ENCODE measurements at places on chromosomes 13 and 19. TPM values are rescaled to one million over a fixed set of nuclear protein-coding genes. Genes with fewer than 3 reads are reported as not detected.
A peak's percentile ranks its signal among the peaks of the same experiment; 100 is the strongest.

Gene GPR183
- total RNA-seq, result 1.8 TPM

Gene CDX2
- not detected for total RNA-seq

Gene ELAVL3
- not detected for total RNA-seq

Gene ZNF772
- total RNA-seq, result 5.4 TPM

Gene NAPSA
- 0.28 TPM for total RNA-seq

Gene ZNF20
- total RNA-seq, result 1.8 TPM

Gene PRODH2
- total RNA-seq, result 116 TPM

Gene CAMSAP3
- 4.4 TPM for total RNA-seq

Gene ANKLE1
- total RNA-seq, result 0.42 TPM

Gene DDX49
- total RNA-seq, result 32.9 TPM

Gene LYPD3
- total RNA-seq, result 0.09 TPM

Gene MCF2L
- 12.8 TPM for total RNA-seq

DNA sequence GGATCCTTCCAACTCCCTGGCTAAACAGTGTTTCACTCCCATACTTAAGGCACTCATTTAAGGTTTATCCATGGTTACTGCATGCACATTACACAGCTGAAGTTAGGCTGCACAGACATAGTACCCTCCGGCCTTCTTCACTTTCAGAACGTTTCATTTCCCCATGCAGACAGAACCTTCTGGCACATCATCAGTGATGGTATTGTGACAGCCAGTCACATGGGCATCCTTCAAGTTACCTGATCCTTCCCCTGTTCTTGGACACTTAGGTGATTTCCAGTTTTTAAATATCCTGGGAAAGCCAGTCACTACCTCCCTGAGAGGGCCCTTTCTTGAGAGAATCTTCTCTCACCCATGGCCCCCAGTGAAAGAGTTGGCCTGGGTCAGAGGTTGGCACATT is 9.1 kb downstream of the SMIM7 start:
- no peak for DNase-seq

GRCh38 chr13:70732611-70733010 is 624.4 kb upstream of the KLHL1 start:
- no peak for DNase-seq

GRCh38 chr19:28644169-28644775 is 568.7 kb downstream of the UQCRFS1 start:
- no peak for DNase-seq

- DNase-seq, result peak; percentile 71
Measured at GRCh38 chr19:44570984-44571684, 41.7 kb upstream of the CEACAM20 start.

DNA sequence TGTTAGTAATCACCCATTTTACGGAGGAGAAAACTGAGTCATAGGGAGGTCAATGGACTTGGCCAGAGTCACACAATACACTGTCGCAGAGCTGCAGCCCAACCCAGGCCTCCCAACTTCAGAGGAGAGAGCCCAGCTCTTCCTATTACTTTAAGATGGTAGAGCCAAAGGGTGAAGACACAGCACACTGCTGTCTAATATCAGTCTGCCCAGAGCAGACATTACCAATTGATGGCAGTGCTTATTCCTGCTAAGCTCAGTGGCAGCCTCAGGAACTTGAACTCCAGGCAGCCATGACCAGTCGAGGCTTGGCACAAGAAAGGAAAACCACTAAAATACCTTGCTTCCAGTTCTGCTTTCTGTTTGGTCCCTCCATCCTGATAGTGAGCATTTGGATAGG is 18.4 kb downstream of the TMEM150B start:
- DNase-seq, result no peak

GRCh38 chr19:41029524-41030432 is 38.7 kb downstream of the CYP2B6 start:
- no peak for DNase-seq

DNA sequence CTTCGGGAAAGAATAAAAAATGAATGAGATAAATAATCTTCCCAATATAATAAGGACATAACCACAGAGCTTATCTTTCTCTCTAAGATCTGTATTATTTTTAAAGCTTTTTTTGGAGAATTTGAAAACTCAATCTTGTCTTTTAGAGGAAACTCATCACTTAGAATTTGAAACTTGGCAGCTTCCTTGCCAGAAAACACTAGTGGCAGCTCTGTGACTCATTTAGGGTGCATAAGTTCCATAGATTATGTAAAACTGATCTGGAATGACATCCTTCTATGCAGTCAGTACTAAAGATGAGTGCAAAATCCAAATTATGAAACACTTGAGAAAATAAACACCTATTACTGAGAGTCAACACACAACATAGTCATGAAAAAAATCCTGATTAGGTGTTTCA is 848.0 kb downstream of the DACH1 start:
- no peak for DNase-seq

- no peak for DNase-seq
Measured at GRCh38 chr19:18906605-18907519, 10.9 kb upstream of the CERS1 start.

GRCh38 chr19:54416695-54417491 is 1.6 kb downstream of the TTYH1 start:
- DNase-seq, result no peak

DNA sequence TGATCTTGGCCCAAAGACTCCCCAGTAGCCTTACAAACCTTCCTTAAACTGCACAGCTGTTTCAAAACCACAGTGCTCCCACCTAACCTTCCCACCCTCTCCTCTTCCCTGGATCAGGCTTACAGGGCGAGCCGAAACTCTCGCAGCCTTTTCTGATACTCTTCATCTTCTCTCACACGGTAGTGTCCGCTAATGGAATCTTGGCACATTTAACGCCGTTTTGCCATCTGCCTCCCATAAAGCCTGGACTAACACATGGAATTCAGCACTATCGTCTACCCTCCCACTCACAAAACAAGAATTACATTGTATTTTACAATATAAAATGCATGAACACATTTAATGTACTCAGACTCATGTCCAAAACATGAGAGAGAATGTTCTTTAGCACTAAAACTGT is 135.9 kb downstream of the RAP2A start:
- DNase-seq, result no peak

DNA sequence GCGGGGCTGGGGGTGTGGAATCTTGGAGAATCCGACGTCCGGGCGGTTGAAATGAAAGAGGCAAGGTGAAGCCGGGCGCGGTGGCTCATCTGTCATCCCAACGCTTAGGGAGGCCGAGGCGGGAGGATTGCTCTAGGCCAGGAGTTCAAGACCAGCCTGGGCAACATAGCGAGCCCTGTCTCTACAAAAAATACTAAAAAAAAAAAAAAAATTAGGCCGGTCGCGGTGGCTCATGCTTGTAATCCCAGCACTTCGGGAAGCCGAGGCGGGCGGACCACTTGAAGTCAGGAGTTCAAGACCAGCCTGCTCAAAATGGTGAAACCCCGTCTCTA is 225 bp upstream of the GARIN5A start:
- DNase-seq, result no peak

GRCh38 chr13:66446413-66446812 is 783.7 kb downstream of the PCDH9 start:
- DNase-seq, result no peak

GRCh38 chr19:29323021-29323430 is 110.1 kb upstream of the UQCRFS1 start:
- DNase-seq, result peak; percentile 19

GRCh38 chr13:84649853-84650252 is 767.6 kb upstream of the SLITRK1 start:
- no peak for DNase-seq

GRCh38 chr19:12453495-12453894 is 12.7 kb upstream of the ZNF443 start:
- DNase-seq, result no peak

DNA sequence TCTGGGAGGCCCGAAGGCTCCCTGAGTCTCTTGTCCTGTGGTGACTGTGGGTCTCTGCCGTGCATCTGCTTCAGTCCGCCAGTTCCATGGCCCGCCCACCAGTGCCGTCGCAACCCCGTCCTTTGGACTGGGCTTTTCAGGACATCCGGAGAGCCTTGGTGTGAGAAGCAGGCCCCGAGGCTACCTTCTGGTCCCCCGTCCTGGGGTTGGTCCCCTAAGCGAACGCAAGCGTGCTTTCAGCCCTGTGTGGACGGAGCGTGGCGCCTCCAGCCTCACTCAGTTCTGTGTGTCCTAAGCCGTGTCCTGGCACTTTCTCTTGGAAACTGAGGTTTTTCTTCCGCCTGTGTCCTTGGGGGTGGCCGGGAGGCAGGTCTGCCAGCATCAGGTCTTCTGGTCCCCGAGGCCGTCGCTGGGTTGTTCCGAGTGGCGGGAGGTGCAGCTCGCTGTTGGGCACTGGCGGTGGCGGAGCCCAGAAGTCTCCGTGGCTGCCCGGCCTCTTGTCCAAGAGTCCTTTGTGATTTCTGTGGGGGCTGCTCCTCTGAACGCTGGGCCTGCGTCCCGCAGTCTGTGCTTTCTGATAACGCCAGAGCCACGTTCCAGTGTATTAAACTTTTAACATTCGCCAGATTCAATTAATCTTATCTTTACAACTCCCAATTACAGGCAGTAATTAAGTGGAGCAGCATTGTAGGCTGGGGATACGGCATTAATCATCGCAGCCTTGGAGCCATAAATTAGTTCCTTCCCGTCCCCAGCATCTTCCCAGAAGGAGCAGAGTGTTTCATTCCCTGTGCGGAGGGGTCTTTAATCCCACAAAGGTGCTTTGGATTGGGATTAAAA is 99.5 kb downstream of the KDM4B start:
- no peak for DNase-seq

DNA sequence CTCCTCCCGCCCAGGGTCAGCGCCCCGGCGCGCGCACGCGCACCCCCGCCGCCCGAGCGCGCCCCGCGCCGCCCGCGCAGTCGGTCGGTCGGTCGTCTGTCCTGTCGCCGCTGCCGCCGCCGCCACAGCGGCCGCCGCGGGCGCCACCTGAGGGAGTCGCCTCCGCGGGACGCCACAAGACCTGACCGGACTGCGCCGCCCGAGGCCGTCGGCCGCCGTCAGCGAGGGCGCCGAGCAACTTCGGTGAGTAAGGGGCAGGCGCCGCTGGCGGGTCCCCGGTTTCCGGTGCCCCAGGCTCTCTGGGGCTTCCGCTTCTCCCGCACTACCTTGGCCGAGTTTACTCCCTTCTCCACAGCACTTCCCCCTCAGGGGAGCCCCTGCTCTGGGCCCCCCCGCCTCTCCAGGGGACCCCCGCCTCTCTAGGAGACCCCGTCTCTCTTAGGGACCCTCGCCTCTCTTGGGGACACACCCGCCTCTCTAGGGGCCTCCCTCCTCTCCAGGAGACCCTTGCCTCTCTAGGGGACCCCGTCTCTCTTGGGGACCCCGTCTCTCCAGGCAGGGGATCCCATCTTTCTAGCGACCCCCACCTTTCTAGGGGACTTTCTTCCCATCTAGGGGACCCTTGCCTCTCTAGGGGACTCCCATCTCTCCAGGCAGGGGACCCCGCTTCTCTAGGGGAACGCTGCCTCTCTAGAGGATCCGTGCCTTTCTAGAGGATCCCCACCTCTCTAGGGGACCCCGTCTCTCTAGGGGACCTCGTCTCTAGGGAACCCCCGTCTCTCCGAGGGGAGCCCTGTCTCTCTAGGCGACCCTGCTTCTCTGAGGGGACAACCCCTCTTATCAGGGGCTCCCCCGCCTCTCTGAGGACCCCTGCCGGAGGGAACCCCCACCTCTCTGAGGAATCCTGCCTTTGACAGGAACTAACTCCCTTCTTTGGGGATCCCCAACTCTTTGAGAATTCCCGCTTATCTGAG is 19.3 kb upstream of the GATAD2A start:
- DNase-seq, result no peak

GRCh38 chr13:36736119-36736726 is 62.4 kb downstream of the SERTM1 start:
- DNase-seq, result peak; percentile 44

GRCh38 chr13:106573284-106573846 is 5.4 kb upstream of the ARGLU1 start:
- no peak for DNase-seq

DNA sequence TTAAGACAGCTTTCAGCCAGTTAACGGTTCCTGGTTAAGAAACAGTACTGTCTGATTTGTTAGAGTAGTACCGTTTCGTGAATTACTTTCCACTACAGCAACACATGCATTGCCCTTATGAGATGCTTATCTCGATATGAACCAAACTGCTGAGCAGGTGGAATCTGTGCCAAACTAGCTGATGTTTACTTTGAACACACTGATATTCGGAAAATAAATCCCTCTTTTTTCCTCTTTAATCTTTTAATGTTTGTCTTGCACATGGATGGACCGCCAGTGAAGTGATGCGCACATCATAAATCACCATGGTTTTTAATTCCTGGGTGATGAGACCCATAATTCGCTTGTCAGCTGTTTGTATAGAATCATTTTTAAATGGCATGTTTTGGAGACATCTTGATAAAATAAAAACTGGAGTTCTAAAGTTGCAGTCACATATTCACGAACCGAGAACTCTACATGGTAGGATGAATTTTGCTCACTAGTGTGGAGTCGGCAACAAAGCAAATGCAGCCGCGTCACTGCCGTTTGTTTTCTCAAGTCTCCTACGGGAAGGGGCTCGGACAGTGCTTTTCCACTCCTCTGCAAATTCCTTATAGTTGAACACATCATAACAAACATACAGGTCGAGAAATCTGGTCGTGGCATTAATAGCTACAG is 1.1 kb downstream of the GJA3 start:
- DNase-seq, result no peak

GRCh38 chr13:42494157-42494556 is 79.8 kb upstream of the TNFSF11 start:
- no peak for DNase-seq

GRCh38 chr13:51494156-51494555 is 41.3 kb upstream of the INTS6 start:
- no peak for DNase-seq

DNA sequence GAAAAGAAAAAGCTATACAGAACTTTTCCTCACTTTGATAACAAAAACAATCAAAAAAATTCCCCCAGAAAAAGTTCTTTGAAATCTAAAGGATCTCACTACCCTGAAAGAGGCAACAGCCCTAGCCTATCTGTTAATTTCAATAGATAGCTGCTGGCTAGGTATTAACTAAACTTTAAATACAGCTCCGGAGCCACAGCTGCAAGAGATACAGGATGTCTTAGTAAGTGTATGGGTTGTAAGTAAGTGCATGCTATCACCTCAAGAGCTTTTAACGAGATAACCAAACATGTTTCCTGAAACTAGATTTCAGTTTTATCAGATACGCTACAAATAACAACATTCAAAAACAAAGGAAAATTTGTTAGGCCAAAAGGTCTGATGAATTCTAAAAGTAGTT is 148.4 kb downstream of the KLF12 start:
- DNase-seq, result no peak

DNA sequence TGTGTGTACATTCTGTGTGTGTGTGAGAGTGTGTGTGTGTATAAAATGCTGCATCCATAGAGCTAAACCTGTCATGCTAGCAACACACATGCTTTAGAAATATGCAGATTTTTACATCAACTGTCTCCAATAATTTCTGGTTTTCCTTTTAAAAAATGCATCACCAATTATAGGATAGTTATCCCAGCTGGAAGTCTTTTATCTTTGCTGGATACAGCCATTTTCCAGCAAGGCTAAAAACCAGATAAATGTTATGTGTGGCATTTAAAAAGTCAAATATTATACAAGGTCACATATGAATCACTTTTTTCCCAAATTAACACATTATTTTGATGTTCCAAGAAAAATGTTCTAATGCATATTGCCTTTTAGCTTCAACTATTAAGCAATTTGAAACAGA is 202.0 kb upstream of the IPO5 start:
- no peak for DNase-seq

All from liver (tissue), 10 donors.